ENCODE measurements at places on chromosomes 12 and 14.

GRCh38 chr12:31474751-31475150 is 116.2 kb downstream of the DENND5B start:
- no peak for DNase-seq

DNA sequence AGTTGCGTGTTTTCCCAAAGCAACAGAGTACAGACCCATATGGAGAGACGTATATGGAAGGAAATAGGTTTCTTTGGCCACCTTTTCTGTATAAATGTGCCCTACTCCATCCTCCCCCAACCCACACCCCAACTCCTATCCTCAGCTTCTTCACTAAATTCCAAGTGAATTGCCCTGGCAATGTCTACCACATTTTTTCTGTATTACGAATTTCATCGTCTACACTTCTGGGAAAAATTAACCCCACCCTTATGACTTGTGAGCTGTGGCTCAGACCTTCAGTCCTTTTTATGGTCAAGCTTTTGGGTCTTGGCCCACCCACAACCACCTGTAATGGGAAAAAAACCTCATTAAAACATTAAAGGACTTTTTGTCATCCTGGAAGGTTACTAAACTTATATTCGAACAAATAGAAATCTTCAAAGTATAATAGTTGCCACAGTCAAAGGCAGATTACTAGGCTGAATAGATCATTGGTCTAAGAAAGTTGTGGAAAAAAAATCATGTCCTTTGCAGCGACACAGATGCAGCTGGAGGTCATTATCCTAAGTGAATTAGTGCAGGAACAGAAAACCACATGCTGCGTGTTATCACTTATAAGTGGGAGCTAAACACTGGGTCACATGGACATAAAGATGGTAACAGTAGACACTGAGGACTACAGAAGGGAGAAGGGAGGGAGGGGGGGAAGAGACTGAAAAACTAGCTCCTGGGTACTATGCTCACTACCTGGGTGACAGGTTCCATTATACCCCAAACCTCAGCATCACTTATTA is 15.7 kb upstream of the NFKBIA start:
- DNase-seq: no peak

- DNase-seq: no peak
These were observed 101.6 kb downstream of the BBS10 start for GRCh38 chr12:76246611-76247010.

DNA sequence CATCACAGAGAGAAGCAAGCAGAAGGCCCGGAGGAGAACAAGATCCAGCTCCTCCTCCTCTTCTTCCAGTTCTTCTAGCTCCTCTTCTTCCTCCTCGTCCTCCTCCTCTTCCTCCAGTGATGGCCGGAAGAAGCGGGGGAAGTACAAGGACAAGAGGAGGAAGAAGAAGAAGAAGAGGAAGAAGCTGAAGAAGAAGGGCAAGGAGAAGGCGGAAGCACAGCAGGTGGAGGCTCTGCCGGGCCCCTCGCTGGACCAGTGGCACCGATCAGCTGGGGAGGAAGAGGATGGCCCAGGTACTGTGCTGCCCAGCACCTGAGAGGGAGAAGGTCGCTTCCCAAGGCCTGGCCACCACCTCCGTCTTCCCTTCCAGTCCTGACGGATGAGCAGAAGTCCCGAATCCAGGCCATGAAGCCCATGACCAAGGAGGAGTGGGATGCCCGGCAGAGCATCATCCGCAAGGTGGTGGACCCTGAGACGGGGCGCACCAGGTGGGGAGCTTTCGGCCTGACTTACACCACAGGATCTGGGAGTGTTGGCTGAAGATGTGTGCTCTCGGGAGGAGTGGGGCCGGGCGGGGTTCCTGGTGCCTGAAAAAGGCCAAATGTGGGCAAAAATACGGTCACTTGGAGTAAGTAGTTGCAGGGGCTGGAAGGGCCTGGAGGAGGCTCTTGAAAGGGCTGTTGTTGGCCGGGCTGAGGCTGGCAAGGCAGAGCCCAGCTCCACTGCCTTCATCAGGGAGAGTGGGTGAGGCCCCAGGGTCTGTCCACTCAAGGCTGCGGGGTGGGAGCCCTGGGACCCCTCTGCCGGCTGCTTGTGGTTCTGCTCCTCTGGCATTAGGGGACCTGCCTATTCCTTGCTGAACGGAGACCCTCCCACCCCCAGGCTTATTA is 1.4 kb downstream of the ARL6IP4 start:
- DNase-seq: no peak

DNA sequence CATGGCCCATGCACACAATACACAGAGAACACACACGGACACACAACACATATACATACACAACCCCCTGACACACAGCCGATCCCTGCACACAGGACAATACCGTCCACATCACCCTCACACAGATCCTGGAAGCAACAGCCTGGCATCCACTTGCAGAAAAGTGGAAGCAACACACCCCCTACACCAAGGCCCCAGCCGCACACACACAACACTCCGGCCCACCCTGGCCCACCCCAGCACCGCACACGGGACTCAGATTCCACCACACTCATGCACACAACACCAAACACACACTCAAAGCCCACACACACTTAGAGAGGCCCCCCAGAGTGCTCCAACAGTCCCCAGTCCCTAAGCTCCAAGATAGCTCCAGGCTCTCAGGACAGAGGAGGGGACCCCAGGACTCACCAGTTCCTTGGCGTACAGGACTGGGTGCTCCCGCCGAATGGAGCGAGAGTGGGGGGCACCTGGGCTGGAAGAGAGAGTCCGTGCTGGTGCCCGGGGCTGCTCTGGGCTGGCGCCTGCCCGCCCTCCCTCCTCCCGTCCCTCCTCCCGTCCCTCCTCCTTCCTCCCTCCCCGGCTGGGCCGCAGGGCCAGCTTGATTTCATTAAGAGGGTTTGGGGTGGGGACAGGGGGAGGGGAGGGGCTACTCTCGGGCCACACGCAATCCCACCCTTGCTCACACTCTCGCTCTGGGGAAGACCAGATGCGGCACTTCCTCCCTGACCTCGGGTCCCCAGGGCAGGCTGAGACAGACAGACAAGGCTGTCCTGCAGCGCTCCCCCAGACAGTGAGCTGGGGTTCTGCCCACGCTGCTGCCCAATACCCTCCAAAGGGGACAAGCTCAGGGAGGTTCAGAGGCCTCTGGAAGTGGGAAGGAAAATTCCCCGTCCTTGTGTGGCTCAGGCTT is at the start of gene TMEM119:
Gene TMEM119 (minus strand): TSS at position 526 of the 913 bp plus-strand sequence. CDS start 5,701 bp downstream, outside the sequence.
- DNase-seq: no peak

- DNase-seq: no peak
These were observed 767.3 kb upstream of the TBX3 start for GRCh38 chr12:115451151-115451779.

GRCh38 chr12:57585156-57585555 is 5.8 kb upstream of the PIP4K2C start:
- no peak for DNase-seq

GRCh38 chr12:25594376-25594775 is 41.3 kb upstream of the LMNTD1 start:
- DNase-seq: no peak

DNA sequence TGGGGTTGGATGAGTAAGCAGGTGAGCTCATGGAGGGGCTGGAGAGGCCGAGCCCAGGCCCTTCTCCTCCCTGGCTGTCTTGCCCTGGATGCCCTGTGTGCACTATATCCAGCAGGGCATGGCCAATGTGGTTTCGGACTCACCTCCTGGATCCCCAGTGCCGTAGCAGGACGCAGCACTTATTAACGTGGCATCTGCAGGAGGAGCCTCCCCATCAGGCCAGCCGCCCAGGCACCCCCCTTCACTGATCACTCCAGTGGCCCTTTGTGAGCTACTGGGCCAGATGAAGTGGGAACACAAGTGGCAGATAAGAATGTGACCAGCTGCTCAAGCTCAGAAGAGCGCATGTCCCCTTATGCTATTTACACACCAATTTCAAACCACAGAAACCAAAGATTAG is 43.1 kb upstream of the DICER1 start:
- DNase-seq: no peak

DNA sequence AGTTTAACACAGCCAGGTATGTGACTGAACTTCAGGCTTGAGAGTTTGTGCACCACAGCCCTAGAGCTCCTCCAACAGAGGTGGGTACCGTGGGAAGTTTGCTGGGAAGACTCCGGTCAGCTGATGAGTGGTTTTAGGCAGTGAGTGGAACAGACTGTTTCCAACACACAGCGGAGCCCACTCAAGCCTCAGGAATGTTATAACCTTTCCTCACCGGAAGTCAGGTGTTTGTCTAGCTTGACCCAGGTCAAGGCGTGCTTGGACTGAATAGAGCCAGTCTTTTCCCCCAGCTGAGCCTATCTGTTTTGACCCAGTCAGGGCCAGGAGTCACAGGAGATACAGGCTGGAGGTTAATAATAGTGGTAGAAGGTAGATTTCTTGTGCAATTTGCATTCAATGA is 138.4 kb upstream of the PARP11 start:
- no peak for DNase-seq

- no peak for DNase-seq
These were observed 459.2 kb downstream of the RAD51B start for GRCh38 chr14:68278576-68279436.

DNA sequence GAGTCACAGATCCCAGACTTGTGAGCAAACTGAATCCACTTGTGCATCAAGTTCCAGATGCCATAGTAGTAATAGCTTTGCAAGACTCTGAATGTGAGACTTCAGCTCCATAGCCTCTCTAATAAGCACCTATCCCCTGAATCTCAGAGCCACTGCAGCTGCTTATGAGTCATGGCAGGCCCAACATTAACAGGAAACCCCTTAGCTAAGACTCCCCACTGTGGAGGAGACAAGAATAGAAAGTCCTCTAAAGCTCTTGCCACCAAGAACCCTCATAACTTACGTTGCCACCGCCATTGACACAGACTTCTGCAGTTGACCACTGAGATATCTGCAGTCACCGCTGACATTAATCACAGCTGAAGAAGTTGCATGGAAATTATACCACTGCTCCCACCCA is 62.9 kb upstream of the PDE3A start:
- DNase-seq: no peak

GRCh38 chr12:3168223-3169221 is 91.3 kb downstream of the TSPAN9 start:
- no peak for DNase-seq

- no peak for DNase-seq
These were observed 4.8 kb upstream of the ING4 start for GRCh38 chr12:6667559-6668210.

- no peak for DNase-seq
These were observed 353 bp downstream of the BAG5 start for GRCh38 chr14:103562179-103562428.

GRCh38 chr12:25518512-25518911 is 34.6 kb downstream of the LMNTD1 start:
- DNase-seq: no peak

- DNase-seq: no peak
These were observed 228.1 kb downstream of the KCNC2 start for GRCh38 chr12:74981541-74981940.

DNA sequence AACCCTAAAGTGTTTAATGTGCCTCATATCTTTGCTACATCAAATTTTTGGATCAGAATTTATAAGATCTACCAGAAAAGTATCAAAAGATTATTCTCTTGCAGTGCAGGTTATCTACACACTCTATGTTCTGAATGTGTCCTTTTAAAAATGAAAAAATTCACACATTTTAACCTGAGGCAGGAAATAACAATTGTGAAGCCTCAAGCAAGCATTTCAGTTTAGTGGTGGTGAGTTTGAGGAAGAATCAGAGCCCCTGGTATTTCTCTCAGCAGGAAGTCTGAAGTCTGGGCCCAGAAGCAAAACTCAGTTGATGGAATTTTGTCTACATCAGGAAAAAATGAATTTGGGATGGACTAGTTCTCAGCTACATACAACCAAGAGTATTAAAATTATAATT is 137.0 kb upstream of the PZP start:
- DNase-seq: no peak

DNA sequence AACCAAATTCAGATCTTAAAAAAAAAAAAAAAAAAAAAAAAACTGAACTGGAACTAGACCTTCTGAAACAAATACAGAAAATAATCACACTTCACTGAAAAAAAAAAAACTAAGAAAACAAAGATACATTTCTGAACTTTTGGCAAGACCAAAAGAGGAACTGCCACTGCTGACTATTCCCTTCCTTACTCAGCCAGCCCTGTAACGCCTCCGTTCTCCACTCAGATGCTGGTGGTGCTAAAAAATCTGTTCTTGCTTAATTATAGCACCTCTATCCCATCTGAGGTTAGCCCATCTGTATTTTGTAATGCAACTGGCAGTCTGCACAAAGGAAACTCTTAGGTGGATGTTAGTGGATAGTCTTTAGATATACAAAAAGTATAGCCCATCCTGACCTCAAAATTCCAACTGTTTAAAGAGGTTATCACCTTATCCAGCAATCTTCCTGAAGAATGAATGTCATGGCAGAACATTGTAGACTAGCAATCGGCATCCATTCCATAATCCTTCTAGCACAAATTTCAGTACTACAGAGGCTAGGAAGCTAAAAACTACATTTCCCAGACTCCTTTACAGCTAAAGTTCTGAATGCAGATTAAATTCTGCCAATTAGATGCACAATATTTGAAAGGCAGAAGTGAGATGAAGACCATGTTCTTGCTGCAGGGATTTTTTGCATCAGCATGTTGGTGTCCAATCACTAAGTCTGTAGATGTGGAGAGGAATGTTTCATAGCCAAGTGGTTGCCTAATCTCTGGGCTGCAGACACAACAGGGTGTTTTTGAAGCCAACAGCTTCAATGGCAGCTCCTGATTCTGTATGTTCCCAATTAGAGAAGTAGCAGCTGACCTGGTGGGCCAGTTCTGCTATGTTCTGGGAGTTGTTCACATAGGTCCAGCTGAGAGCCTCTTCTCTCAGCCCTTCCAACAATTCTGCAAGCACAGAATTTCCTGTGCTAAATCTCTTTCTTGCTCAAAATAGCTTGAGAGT is 5.7 kb downstream of the MAP3K9 start:
- DNase-seq: no peak

GRCh38 chr12:69052613-69053408 is 119.8 kb upstream of the CPM start:
- DNase-seq: no peak

- DNase-seq: no peak
These were observed 38.3 kb upstream of the FRMD6 start for GRCh38 chr14:51613416-51613815.

GRCh38 chr12:26028953-26029735 is 70.7 kb downstream of the RASSF8 start:
- no peak for DNase-seq

GRCh38 chr12:97642911-97643310 is 180.3 kb downstream of the RMST start:
- no peak for DNase-seq

DNA sequence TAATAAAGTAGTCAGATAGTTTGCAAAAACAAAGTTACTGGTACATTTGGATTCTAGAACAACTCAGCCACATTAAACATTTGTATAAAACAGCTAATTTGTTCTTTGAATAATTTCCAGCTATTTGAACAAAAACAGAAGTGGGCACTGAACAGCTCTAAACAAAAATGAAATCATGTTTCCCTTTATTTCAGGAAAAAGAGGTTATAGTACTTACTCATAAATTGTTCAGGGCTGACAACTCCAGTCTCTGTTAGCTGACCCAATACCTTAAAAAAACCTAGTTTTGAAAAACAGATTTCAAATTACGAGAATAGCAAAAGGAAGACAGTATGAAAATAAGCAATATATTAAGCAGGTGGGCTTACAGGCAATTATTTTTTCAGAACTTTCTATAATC is 8.2 kb downstream of the GNPNAT1 start:
- DNase-seq: no peak

- DNase-seq: peak; percentile 85
These were observed 27.4 kb downstream of the SRRM4 start for GRCh38 chr12:119008691-119009221.

All from DMS 273 treated with DMSO at 0.1 percent for 48 hours (cell line).